Head of caudate nucleus (tissue), 42 donors: ENCODE measurements at places on chromosomes 1 and 21.

GRCh38 chr21:34836103-34836932, 167.5 kb downstream of the CLIC6 start:
- peak; percentile 35 for DNase-seq

DNA sequence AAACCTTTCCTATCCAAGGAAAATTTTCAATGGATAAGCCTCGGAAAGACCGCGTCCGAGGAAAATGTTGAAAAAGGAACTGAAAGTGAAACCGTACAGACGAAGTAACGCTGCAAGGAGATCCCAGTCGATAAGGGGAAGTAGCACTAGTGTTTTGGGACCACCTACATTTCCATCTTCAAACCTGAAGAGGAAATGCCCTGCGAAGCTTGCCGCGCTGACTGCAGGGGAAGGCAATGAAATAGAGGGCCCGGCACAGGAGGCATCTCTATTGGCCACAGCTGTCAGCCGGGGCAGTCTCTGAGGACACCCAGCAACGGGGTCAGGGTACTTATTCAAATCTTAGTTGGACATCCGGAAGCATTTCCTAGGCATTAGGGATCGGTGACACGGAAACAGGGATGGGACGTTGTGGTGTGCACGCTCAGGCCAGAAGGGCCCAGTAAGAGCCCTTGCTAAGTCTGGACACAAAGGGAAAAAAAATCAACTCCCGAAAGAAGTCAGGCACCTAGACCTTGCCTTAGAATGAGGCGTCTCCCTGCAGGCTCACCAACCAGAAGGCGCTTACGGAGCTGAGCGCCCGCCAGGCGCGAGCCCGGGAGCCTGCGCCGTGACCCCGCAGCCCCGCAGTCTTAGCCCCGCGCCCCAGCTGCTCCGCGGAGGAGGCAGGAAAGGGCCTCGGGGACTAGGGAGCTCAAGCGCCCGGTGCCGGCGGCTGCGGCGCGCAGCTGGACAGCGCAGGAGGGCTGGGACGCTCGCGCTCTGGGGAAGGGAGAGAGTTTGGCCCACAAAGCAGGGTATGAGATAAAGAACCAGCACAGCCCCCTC, 655 bp downstream of the USF1 start:
- DNase-seq, result peak; percentile 63

DNA sequence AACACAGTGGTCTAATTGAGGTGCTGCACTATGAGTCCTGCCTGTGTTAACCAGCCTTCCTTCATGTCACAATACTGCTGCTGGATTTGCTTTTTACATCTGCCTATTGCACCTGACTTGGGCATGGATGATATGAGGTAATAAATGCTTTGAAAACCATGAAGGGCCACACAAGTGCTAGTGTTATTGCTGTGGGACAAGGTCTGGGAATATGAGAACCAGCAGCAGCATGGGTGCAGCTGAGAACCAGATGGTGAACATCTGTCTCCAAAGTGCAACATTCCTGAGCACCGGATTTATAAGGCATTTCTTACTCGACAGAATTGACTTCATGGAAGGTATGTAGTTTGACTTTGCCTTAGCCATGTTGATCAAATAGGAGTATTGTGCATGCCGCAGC, 16.6 kb downstream of the TRIM45 start:
- DNase-seq, result no peak

DNA sequence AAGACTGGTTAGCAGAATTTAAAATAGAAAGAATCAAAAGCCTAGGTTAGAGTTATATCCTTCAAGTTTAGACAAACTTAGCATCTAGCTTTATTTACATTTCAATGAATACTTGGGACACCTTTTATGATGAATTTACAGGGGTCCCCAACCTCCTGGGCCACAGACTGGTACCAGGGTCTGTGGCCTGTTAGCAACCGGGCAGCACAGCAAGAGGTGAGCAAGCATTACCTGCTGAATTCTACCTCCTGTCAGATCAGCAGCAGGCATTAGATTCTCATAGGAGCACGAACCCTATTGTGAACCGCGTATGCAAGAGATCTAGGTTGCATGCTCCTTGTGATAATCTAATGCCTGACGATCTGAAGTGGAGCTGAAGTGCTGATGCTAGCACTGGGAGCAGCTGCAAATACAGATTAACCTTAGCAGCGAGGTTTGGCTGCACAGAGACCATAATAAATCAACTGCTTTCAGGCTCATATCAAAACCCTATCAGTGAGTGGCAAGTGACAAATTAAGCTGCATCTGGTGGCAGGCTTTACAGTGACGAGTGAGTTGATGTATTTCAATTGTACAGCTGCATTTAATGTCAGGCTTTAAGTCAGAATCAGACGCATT, 82.0 kb downstream of the UCHL5 start:
- DNase-seq, result no peak

DNA sequence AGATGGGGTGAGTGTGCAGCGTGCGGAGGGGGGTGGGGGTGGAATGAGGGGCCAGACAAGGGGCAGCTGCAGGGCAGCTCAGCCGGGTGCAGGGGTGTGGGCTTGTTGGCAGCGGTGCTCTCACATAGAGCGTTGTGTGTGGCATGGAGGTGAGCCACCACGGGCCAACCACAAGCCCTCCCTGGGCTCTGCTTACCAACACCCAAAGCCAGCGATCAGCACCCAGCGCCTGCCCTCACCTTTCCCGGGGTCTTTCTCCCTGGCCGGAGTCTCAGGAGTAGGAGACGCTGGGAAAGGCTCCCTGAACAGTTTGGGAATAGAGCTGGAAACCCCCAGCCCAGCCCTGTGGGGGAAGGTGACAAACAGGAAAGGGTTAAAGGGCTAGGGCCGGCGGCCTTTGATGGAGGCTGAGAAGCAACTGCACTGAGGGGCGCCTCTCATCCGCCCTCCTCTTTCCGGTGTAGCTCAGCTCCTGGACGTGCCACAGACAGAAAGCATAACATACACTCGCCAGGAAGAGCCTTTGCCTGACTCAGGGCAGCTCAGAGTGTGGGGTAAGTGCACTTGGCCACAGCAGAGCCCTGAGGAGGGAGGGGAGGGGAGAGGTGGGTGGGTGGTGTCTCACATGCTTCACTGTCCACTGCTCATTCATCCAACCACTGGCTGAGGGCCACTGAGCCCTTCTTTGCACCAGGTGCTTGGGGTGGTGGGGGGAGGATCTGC, 577 bp downstream of the IKBKE start:
- no peak for DNase-seq

DNA sequence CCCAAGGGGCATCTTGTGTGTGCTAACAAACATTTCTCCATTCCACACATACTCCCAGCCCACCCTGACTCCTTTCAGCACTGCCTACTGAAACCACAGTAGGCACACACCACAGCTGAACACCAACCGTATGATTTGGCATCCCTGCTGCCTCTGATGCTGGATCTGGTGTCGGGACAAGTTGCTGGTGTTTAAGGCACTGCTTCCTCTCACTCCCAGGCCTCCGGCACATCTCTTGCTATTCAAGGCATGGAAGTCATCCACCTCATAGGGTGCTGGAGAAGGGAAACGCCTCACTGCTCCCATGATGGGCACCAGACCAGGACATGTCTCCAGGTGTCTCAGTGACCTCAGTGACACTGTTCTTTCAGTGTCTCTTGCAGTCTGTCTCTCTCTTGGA, 2.4 kb upstream of the ITLN2 start:
- no peak for DNase-seq

DNA sequence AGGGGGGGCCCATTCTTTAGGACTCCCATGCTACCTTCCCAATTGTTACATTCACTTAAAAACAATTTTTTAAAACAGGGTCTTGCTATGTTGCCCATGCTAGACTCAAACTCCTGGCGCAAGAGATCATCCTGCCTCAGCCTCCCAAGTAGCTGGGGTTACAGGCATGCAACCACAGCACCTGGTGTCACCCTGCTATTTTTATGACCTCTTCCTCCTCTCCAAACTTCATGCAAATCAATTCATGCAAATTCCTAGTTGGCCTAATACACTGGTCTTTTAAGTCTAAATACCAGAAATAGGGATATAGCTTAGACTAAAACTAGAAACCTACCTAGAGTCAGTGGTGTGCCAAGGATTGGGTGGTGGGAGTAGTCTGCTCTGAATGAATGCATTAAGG, 30.1 kb downstream of the CDKN2C start:
- DNase-seq, result no peak

DNA sequence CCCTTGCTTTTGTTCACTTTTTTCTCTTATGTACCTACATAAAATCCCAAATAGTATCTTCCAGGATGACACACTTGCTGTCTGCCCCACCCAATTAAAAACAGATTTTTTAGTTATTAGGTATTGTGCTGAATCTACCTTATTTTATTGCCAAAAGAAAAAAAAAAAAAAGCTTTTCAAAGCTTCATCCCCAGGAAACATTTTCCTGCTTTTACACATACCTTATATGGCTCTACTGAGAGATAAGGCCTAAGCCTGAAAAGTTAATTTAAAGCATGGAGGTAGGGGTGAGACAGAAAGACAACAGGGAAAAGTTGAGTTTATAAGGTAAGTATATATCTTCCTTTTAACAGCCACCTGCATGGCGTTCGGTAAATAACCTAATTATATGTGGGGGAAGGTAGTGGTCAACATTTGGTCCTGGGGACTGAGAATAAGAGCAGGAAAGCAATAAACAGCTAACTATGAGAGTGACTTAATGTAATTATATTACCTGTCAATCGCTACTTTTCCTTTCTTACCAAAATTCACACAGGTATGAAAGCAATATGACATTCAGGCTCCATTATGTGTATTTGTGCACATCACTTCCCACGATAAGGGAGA, 54.6 kb upstream of the BOLA1 start:
- no peak for DNase-seq

DNA sequence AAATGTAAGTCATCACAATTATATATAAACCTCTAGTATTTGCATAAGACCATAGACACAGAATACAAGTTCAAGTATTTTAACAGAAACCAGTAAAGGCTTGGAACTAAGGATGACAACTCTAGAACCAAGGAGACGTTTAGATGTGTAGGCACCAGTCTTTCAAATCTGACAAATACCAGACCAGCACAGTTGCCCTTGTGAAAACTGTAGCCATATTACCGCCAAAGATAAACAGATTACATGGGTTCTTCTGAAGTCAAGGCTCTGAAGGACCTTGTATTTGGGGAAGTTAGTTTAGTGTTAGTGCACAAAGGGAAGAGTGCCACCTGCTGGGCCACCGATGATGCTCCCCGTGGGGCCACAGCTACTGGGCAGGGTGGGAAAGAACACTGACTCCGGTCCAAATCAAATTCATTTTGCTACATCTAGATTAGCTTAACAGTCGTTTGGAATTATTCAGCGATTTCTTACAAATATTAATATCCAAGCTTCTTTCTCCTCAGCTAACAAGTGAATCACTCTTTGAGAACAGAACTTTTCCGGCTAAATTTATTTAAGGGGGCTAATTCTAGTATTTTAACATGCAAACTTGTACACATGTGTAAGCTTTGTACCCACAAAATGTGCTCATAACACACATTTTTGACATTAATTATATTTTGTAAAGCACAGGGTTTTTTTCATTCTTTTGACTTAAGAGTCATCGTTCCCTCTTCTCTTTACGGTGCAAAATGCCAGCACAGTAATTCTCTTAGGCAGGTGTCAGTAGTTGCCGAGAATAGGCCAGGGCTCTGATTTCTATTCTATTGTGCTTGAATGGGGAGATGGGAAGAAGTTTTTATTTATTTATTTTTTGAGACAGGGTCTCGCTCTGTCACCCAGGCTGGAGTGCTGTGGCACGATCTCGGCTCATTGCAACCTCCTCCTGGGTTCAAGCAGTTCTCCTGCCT, 8.0 kb upstream of the NIBAN1 start:
- DNase-seq, result peak; percentile 78

DNA sequence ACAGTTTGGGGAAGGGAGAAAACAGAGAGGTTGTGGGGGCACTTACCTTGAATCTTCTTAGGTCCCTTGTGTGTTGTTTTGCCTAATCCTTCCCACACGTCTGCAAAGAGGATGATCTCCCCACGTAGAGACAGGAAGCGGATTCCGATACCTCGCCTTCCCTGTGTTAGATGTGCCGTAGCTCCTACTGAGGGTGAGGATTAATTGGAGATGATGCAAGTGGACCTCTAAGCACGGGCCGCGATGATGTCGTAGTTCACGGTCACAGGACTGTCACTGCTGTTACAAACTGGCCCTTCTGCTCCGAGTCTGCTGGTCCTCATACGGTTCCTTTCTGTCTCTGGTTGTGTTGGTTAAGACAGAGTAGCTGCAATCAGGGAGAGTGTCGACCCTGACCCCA, 27.7 kb downstream of the GALNT2 start:
- no peak for DNase-seq

DNA sequence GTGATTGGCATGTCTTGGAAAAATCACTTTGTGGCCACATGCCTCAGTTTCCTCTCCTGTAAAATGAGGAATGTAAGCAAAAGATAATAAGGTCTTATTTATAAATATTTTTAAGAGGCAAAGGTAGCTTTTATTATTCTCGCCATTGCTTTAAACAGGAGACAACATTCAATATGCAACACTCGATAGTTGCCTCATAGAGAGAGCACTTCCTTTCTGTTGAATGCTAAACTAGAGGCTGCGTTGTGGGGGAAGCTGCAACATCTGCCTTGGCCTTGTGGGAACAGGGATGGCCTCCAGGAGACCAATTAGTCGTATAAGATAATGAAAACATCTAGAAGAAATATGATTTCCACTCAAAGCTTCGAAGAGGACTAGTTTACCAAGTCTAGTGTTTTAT, 3.5 kb downstream of the OSCP1 start:
- DNase-seq, result no peak
